ENCODE measurements at places on chromosomes 2 and 18.

DNA sequence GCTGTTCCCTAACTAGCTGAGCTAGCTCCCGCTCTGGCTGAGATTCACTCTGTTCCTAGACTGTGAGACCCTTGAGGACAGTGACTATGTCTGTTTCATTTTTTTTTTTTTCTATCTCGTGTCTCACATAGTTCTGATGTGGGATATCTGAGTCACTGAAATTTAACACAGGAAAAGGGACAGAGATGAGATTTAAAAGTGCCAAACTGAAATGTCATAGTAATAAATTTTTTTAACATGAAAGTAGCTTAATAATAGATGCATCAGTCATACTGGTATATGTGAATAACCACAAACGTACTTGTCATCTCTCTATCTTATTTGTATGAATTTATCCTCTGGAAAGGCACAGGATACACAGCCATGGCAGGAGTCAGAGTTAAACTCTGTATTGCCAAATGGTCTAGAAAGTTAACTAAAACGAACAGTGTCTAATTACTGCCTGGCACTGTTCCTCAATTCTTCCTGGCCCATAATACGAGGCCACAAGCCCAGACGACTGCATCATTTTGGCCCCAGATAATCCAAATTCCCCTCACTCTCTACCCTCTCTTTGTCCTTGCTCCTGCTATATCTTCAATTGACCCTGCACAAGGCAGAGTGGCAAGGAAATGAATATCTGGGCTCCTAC lies 87.5 kb downstream of the SATB2 start:
- DNase-seq, result no peak

GRCh38 chr2:46297546-46298271 lies 502 bp downstream of the EPAS1 start:
- peak; percentile 90 for DNase-seq

- no peak for DNase-seq
Measured at GRCh38 chr18:8943900-8944870, 158.3 kb upstream of the NDUFV2 start.

GRCh38 chr2:240319855-240320203 lies 115.6 kb upstream of the GPC1 start:
- no peak for DNase-seq

DNA sequence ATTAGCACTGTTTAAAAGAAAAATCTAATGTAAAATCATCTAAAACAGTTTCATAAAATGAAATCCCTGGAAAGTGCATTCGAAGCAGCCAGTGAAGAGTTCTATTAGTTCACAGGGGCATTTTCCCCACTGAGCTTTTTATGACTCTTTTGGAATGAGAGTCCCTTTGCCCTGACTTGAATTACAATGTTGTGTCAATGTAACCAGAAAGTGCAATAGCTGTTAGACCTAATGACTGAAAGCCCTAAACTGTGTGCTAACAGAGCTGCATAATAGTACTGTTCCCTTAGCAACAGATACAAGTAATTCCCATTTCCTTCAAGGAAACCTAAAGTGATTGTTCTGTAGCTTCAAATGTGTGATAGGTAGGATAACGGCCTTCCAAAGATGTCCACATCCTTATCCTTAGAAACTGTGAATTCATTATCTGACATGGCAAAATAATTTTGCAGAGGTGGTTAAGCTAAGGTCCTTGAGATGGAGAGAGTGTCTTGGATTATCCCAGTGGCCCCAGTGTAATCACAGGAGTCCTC lies 134.4 kb downstream of the L3MBTL4 start:
- no peak for DNase-seq

- peak; percentile 94 for DNase-seq
Measured at GRCh38 chr2:21043744-21044532, at the start of gene APOB. APOB (minus strand) TSS chr2:21044073; CDS start chr2:21043945, 128 bp downstream.

- no peak for DNase-seq
Measured at GRCh38 chr18:63071701-63072141, 247.8 kb downstream of the BCL2 start.

Data from Caco-2 (cell line).